ENCODE measurements at places on chromosomes 12 and 14. TPM values are rescaled to one million over a fixed set of nuclear protein-coding genes. Genes with fewer than 3 reads are reported as not detected.

- DNase-seq: no peak
Measured at GRCh38 chr14:103374121-103374520, 11.1 kb upstream of the MARK3 start.

- DNase-seq: no peak
Measured at GRCh38 chr12:66237505-66238175, 48.6 kb downstream of the IRAK3 start.

DNA sequence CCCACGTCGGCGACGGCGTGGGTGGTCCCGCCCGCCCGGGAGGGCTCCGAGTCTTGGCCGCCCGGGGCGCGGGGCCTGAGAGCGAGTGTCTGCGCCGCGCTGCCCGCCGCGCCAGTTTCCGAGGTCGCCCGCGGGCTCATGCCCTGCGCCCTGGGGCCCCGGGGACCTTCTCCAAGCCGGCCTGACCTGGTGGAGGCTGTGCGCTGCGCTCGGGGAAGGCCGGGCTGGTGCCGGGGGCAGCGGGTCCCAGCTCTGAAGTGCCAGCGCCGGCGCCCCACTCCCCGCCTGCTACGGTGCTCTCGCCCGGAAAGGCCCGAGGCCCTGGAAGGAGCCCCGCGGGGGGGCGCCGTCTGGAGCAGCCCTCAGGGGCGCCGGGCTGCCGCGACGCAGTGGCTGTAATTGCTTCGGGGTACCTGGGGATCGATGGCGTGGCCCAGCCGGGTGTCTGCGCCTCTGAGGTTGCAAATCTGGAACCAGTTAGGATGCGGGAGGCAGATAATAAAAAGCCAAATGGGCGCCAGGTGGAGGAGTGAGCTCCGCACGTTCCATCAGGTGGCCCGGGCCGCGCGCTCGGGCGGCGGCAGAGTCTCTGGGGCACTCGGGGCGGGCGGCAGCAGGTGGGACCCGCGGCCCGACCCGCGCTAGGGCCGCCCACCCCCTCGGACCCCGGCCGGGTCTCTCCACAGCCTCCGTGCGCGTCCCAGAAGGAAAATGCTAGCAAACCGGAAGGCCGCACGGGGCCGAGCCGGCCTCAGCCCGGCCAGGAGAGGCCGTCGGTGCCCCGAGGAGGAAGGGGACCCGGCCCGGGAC, 102.3 kb upstream of the DIO3 start:
- no peak for DNase-seq

DNA sequence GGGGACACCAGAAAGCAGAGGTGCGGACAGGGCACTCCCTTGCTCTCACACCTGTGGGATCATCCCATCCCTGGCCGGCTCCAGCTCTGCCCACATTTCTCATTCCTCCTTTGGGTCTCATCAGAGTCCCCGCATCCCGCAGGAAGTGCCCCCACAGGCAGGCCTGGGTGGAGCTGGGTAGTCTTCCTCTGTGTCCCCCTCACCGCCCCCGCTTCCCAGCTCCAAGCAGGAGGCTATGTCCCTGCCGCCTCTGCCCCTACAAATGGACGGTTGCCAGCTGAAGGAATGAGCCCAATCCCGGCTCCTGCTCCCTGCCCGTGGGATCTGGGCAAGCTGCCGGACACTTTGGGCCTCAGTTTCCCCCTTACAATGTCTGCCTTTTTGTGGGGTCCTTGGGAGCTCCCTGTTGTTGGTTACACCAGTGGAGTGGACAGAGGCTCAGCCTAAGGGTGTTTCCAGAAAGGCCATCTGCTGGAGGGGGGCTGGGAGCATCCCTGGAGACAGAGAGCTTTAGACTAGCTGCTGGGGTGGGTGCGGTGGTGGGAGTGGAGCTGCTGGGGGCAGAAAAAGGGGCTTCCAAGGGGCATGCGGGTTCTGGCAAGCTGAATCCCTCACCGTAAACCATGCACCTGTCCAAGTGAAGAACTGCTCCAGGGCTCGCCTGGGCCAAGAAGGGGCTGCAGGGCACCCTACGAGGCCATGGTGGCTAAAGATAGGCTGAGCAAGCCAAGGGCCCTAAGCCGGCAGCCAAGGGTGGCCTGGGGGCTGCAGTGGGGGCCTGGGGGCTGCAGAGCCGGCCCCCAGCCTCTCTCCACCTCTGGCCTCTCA, 7.9 kb upstream of the GPR132 start:
- no peak for DNase-seq

DNA sequence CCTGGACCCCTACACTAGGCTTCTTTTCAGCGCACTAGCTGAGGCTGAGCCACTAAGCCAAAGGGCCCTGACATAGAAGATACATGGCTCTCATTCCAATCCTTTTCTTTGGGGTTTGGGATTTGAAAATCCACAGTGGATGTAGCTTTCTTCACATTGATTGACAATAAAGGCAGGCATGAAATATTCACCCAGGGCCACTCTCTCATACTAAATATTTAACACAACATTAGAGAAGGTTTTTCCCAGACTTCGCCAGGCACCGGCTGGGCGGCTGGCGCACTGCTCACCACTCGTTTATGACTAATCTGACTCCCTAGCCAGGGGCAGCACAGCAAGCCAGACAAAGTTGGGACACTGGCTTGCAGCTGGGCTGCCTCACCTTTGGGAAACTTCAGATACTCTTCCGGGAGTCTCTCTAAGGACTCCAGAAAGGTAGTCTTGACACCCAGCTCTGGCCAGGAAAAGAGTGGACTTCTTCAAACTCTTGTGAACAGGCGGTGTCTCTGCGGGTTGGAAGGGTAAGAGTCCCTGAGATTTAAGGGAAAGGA, 699 bp upstream of the HOXC11 start:
- no peak for DNase-seq

GRCh38 chr14:44565968-44566367, 58.9 kb upstream of the FSCB start:
- no peak for DNase-seq

RHEBL1 gene
- 1.2 TPM for total RNA-seq

NTN4 gene
- 670 TPM for total RNA-seq

- DNase-seq: no peak
Measured at GRCh38 chr14:23249824-23250223, 12.1 kb downstream of the RNF212B start.

DNA sequence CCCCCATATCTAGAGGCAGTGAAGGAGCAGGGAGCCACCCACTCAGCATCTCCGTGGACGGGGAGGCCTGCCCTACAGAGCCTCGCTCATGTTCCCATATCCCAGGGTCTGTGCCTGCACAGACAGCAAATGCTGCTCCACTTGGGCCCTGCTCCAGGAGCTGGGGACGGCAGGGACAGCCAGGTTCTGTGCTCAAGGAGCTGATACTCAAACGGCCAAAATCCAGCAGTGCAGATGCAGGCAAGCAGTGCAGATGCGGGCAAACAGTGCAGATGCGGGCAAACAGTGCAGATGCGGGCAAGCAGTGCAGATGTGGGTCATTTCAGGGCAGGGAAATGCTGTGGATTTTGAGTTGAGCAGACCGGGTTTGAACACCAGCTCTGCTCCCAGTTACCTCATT, 6.2 kb upstream of the SERPINA12 start:
- DNase-seq: peak; percentile 81

DNA sequence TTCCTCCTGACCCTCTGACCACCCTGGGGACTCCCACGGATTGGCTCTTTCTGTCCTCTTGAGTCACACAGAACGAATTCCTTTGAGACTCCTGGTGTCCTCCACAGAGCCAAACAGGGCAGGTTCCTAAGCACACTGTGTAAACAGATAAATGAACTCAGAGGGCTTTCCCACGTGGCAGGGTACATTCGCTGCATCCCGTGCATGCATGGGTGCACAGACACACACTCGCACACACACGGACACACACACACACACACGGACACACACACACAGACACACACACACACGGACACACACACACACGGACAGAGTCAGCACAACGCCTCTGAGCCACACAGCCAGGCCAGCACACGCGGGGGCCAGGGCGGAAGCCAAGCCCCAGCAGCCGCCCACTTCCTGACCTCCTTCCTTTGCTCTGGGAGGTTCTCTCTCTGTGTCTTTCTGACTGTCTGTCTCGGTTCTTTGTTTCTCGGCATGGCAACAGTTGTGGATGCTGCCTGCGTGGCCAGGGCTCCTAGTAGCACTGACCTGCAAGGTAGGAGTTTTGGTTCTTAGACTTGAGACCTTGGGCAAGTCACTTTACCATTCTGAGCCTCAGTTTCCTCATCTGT, 706 bp downstream of the CRACR2A start:
- DNase-seq: peak; percentile 27

GRCh38 chr14:68322940-68323620, 469.8 kb downstream of the ZFP36L1 start:
- no peak for DNase-seq

DNA sequence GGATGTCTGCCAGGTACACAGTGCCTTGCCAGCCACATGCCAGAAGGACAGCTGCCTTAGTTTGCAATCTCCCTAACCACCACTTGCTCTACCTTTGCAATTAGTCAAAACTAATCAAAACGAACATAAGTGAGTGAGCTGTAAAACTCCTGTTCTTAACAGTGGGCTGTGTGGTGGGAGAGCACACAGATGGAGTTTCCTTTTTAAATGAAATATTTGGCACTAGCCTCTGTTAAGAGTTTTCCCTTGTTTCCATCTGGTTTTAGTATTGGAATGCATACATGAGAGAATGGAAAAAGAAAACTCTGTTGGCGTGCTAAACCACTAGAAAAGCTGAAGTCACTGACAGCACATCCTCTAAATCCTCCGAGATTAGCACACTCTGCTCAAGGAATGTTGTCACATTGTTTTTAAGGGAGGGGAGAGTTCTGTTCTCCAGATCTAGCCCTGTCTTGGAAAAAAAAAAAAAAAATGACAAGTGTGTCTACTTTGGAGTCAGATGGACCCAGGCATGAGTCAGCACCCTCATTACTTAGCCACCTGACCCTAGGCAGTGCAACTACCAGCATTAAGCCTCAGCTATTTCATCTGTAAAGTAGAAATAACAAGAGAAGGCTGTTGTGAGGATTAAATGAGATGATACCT, 83.9 kb downstream of the STXBP6 start:
- no peak for DNase-seq

PTCSC3 gene
- total RNA-seq: not detected

DNA sequence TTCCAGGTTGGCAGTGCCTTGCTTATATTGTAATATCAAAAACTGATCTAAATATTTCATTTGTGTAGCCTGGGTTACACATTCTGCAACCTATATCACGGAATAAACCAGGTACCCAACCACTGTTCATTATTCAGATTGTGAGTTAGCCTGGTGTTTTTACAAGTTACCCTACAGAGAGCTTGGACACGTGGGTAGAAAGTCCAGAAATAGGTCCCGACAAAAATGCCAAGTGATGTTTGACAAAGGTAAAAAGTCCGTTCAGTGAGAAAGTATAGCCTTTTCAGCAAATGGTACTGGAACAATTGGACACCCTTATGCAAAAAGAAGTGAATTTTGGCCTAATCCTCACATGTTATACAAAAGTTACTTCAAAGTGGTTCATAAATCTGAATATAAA, 17.6 kb upstream of the EVL start:
- DNase-seq: no peak

DNA sequence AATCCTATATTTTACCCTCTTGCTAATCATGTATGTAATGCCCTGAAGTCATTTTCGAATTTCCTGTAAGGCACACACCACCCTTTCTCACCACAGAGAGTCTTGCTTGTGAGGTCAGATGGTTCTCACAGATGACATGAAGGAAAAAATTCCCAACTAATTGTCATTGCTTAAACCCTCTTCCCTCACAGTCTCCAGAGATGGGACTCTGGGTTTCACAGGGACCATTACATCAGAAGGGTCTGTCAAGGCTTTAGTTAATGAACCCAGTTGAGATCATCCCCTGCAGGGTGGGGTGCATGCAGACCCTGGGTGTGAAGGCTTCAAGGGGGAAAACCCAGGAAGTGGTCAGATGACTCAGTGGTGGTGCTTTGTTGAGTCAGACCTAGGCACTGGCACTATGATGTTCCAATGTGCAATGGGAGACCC, 229.6 kb downstream of the BCAT1 start:
- no peak for DNase-seq

DNA sequence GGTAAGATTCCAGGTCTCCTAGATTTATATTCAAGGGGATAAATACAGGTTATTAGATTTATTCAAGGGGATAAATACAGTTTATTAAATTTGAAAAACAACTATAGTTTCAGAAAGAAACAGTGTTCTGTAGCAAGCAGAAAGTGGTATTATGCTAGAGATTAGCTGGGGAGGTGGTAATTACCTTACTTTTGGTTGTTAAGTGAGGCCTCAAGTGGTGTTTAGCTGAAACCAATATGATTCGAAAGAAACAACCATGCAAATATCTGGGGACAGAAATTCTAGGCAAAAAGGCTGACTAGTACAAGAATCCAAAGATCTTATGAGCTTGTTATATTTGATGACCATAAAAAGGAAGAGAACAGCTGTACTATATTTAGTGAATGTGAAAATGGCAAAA, 6.2 kb downstream of the OR4N5 start:
- no peak for DNase-seq

OTX2 gene
- not detected for total RNA-seq

DNA sequence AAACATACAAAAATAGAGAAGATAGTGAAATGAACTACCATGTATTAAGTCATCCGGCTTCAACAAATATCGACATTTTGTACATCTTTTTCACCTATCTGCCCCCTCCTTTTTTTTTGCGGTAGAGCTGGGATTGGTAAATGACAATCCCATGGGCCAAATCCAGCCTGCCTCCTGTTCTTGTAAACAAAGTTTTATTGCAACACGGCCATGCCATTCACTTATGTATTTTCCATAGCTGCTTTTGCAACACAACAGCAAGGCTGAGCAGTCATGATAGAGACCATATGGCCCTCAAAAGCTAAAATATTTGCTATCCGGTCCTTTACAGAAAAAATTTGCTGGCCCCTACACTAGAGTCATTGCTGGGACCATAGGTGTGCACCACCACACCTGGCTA, 58.1 kb upstream of the PLEKHG3 start:
- no peak for DNase-seq

GRCh38 chr12:11577658-11578260, 71.7 kb upstream of the ETV6 start:
- no peak for DNase-seq

SLCO1C1 gene
- 0.68 TPM for total RNA-seq

GARIN6 gene
- not detected for total RNA-seq

GRCh38 chr12:71704920-71705319, 19.0 kb downstream of the TMEM19 start:
- DNase-seq: no peak

GLTP gene
- 34.5 TPM for total RNA-seq
